NCI-H2029 (cell line): ENCODE measurements at places on chromosomes 16 and 17.
A peak's percentile ranks its signal among the peaks of the same experiment; 100 is the strongest.

DNA sequence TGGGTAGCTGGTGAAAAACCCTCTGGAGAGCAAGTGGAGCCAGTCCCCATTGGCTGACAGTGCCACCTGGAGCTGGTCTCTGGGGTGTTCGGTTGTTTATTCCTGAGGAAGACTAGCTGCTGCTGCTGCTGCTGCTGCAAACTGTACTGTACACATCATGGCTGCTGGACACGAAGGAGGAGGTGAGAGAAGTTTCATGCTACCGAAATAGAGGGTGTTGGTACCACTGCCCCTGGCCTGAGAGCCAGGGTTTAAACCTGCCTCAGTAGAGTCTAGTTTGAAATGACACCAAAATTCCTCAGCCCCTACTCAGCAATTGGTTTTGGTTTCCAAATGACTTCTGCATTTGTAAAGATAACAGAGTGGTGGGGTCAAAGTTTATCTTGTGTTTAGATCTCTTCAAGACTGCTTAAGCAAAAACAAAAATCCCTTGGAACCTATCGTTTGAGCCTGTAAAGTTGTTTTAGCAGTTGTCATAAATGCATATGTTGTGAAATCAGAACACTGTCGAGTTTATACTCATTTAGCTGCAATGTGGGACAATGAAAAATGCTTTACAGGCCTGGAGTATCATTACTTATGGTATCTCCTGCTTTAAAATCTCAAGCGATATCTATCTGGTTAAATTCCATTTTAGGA lies 40.8 kb downstream of the CYB5B start:
- DNase-seq: no peak

- no peak for DNase-seq
Observed at GRCh38 chr16:65831903-65832666, 534.4 kb upstream of the CDH5 start.

DNA sequence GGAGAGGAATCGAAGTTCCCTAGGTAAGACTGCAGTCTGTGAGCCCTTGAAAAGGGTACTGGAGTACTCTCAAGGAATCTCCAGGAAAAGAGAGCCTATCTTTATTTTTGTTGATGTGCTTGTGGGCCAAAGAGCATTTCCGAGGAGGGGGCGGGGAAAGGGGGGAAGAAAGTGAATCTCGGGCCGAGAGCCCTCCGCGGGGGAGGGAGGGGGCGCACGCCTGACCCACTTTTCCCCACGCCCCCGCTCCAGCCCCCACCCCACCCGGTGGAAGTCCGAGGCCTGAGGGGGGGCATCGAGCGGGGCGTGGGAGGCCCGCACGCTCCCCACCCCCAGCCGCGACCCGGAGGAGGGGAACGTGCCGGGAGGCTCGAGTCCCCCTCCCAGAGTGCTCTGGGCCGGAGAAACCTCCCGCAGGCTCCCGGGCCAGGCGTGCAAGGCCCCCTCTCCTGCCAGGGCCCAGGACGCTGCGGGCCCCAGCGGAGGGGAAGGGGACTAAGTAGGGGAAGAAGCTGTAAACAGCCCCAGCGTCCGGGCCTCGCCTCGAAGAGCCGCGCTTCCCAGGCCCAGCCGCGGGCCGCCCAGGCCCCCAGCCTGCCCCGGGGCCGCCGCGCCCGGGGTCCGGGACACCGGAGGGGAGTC lies 444 bp downstream of the HELZ start:
- no peak for DNase-seq

DNA sequence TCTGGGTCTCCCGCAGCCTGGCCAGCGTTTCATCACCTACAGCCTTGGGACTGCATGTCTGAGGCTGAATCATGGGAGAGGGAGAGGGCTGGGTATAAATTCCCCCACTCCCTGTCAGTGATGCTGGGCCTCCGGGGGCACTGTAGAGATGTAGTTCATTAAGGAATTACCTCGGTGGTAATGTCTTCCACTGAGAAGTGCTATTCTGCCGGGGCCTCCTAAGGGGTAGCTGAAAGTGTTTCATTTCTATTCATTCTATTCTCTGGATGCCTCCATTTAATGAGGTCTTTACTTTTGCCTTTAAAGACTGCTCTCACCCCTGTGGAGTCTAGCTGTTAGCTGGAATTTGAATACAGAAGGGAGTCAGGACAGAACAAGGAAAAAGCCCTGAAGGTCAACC lies 116.4 kb upstream of the HS3ST4 start:
- DNase-seq: no peak

- DNase-seq: no peak
Observed at GRCh38 chr17:34357398-34357797, 1.1 kb downstream of the CCL13 start.

DNA sequence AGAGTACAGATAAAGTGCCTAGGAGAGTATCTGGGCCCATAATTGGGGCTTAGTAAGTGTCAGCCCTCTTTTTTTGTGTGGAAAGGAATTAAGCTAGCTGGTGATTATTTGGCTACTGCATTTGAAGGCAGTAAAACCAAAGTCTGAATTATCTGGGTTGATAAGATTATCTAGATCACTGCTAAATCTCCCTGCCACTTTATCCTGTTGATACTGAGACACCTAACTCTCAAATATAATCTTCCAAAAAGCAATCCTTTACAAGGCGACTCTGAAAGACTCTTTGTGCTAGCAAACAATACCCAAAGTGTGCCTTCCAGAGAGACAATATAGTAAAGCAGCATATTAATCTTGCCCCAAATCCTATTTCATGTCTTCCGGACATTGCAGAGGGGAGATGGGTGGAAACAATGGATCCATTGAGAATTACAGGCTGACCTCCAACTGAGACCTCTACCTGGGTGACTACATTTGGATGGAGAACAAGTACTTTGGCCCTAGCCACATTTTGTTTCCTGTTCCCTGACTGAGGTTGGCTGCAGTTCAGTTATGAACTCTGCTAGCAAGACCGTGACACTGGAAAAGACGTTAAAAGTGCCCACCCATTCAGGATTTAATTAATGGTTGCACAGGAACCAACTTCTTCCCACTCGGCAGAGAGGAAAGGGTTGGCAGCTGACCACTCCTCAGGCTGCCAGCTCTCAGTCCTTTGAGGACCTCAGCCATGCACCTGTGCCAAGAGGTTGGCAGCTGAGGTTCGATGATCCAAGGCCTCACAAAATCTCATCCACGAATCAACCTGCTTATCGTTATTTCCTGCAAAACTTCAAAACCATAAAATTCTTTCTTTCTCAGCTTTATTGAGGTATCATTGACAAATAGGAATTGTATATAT lies 72.6 kb downstream of the SYCE1L start:
- no peak for DNase-seq

GRCh38 chr17:30519707-30520106 lies 42.5 kb downstream of the GOSR1 start:
- no peak for DNase-seq

DNA sequence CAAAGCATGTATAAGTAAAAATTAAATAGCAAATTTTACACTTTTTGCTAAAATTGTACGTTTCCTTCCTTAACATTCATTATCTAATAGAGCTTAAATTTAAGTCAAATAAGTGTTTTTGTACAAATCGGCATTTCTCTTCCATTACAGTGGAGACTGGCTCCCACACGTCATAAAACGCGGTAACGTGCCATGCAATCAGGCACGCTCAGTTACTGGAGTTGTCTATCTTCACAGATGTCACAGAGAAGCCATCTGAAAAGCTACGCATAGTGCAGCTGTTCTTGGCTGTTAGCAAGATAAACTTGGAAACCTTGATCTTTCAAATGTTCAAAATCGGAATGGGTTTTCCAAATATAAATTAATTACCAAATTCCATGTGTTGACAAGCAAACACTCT lies 165.3 kb downstream of the STX8 start:
- no peak for DNase-seq

- peak; percentile 58 for DNase-seq
Observed at GRCh38 chr16:22664561-22664997, 149.4 kb upstream of the HS3ST2 start.

GRCh38 chr17:67150826-67151225 lies 94.2 kb downstream of the HELZ start:
- no peak for DNase-seq

- no peak for DNase-seq
Observed at GRCh38 chr16:1494129-1494640, 1.0 kb downstream of the TELO2 start.

DNA sequence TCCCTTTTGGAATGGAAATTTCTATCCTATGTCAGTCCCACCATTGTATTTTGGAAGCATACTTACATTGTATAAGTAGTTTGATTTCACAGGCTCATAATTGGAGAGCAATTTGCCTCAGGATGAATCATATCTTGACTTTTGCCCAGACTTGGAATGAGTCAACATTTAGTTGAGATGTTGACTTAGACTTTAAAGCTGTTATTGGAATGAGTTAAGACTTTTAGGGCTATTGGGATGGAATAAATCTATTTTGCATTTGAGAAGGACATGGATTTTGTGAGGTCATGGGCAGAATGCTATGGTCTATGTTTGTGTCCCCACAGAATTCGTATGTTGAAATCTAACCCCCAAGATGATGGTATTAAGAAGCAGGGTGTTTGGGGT lies 12.2 kb upstream of the ZNF594 start:
- DNase-seq: no peak

DNA sequence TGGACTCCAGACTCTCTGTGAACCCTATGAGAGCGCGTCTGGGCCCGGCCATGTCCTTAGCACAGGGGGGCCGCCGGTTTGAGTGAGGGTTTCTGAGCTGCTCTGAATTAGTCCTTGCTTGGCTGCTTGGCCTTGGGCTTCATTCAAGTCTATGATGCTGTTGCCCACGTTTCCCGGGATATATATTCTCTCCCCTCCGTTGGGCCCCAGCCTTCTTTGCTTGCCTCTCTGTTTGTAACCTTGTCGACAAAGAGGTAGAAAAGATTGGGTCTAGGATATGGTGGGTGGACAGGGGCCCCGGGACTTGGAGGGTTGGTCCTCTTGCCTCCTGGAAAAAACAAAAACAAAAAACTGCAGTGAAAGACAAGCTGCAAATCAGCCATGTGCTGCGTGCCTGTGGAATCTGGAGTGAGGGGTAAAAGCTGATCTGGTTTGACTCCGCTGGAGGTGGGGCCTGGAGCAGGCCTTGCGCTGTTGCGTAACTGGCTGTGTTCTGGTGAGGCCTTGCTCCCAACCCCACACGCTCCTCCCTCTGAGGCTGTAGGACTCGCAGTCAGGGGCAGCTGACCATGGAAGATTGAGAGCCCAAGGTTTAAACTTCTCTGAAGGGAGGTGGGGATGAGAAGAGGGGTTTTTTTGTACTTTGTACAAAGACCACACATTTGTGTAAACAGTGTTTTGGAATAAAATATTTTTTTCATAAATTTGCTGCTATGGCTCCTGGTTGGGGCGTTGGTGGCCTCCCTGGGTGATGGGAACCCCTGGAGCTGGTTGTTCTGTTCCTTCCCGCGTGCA lies 23.1 kb downstream of the STAT5A start:
- no peak for DNase-seq

GRCh38 chr17:31425282-31426040 lies 34.0 kb downstream of the RAB11FIP4 start:
- no peak for DNase-seq

DNA sequence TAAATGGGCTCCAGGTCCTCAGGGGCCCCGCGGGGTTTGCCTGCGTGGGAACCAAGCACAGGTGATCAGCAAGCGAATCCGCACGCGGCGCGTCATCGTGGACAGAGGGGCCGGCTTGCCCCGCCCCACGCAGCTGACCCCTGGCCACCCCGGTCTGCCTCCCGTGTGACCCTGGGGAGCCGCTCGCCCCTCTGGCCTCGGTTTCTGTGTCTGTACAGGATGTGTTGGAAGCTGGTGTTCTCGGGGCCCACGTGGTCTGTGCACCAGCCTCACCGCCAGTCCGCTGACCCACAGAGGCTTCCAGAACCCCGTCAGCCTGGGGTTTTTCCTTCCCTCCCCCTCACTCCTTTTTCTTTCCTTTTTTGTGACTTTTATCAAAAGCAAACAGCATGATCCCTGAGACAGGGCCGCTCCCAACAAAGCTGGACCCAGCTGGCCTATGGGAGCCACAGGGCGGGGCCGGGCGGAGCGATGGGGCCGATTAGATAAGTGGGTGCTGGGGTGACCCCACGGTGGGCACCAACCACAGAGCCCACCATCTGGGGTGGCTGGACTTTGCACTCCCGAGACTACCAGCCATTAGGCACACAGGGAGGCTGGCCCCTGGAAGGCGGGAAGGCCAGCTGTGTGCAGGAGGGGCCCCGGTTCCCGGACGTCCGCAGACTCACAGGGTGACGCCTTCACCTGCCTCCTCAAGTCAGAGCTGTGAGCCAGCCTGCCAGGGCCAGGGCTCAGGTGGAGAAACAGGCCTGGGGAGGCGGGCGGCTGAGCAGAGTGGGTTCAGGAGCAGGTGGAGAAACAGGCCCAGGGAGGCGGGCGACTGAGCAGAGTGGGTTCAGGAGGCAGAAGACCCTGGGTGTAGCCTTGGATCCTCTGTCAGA lies 56.0 kb downstream of the ZFPM1 start:
- DNase-seq: no peak

- no peak for DNase-seq
Observed at GRCh38 chr16:67964477-67965131, 3.8 kb downstream of the SLC12A4 start.

GRCh38 chr16:19415461-19415860 lies 2.2 kb upstream of the TMC5 start:
- no peak for DNase-seq

DNA sequence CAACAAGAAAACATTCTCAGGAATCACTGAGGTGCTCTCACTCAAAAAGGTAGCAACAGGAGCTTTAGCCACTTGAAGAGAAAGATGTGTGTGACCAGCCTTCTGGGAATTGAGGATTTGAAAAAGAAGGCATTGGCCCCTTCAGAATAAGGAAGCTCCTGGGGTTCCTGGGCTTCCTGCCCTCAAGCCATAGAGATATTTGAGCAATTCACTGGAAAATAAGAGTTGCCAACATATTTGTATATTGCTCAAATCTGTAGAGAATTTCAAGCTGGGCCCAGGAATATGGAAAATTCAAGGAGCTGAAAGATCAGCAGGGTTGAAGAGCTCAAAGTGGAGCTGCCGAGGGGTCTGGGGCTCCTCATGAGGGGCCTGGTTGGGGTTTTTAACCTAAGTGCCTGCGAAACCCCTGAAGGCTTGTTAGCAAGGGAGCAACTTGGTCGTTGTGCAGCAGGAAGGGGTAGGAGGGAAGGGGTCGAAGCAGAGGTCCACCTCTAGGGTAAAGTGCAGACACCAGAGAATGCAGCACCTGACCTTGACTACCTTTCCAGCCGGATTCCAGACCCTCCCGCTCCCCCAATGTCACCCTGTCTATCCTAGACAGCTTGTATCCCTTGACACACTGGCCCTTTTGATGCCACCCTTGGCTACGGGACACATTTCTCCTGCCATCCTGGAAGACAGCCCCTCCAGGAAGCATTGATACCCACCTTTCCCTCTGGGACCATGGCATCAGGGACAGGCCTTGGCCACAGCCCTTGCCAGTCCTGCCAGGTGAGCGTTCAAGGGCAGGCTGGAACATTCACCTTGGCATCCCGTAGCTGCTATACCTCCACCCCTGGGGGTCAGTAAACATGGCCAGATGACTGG lies 67.6 kb upstream of the SREBF1 start:
- DNase-seq: no peak

GRCh38 chr17:2013994-2014317 lies 11.2 kb downstream of the RTN4RL1 start:
- no peak for DNase-seq

- no peak for DNase-seq
Observed at GRCh38 chr17:33968350-33969044, 286.6 kb upstream of the CCL2 start.

GRCh38 chr17:48488548-48489106 lies 42.2 kb downstream of the HOXB1 start:
- DNase-seq: no peak

GRCh38 chr17:44049294-44050060 lies 17.0 kb downstream of the LSM12 start:
- no peak for DNase-seq

- DNase-seq: no peak
Observed at GRCh38 chr17:45953561-45953960, 45.5 kb upstream of the STH start.

- DNase-seq: no peak
Observed at GRCh38 chr17:67434061-67434525, 57.0 kb downstream of the PITPNC1 start.
